ENCODE measurements at places on chromosomes 13 and 19. TPM values are rescaled to one million over a fixed set of nuclear protein-coding genes. Genes with fewer than 3 reads are reported as not detected.
A peak's percentile ranks its signal among the peaks of the same experiment; 100 is the strongest.

Gene TEX29
- total RNA-seq: 0.22 TPM

Gene FXYD7
- 1.3 TPM for total RNA-seq

Gene AKT2
- 112 TPM for total RNA-seq

Gene SOHLH2
- 6.4 TPM for total RNA-seq

Gene ZNF613
- 7.9 TPM for total RNA-seq

Gene TGFB1
- total RNA-seq: 11.6 TPM

DNA sequence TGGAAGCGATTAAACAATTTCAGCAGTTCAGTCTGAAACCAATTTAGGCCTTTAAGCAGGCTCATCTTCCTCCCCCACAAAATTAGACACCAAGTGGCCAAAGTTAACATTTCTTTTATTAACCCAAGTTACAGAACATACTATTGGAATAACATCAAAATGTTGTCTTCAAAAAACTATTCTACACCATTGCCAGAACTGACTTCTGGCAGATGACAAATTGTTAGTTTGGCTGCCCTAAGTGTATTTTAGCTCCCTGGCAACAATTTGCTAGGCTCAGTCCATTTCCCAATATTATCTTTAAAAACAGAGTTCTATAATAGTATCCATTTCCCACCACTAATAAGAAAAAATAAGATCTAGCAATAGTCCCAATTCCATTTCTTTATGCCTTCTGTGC, 107.8 kb downstream of the SGCG start:
- DNase-seq: no peak

DNA sequence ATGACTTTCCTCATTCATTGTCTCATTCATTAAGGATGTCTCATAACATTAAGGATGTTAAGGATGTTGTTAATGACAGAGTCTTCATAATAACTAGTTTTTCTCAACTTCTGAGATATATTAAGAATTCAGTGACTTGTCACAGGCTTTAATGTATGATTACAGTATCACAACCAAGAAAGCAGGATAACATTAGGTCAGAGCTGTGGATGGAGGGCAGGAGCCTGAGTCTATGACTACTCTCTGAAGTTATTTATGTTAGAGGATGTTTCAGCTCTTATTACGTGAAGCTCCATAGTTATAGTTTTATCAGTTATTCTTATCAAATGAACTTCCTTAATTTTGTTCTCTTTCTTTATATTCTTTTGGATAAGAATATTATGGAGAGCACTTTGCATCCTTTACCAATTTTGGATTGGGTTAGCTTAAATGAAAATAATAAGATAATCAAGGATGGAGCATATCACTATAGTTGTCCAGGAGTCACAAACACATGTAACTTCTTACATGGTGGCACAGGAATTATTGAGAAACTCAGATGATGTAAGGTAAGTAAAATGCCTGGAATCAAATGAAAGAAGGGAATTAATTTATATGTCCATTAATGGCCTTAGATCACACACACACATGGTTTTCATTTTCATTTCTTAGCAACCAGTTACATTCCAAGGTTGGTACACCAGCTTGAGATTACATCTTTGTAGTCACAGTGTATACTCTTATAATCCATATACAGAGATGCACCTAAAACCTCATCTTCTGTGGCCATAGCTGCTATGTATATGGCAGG, 57.0 kb downstream of the SLC10A2 start:
- no peak for DNase-seq

- peak; percentile 56 for DNase-seq
Observed at GRCh38 chr13:41075034-41075433, 13.7 kb downstream of the WBP4 start.

DNA sequence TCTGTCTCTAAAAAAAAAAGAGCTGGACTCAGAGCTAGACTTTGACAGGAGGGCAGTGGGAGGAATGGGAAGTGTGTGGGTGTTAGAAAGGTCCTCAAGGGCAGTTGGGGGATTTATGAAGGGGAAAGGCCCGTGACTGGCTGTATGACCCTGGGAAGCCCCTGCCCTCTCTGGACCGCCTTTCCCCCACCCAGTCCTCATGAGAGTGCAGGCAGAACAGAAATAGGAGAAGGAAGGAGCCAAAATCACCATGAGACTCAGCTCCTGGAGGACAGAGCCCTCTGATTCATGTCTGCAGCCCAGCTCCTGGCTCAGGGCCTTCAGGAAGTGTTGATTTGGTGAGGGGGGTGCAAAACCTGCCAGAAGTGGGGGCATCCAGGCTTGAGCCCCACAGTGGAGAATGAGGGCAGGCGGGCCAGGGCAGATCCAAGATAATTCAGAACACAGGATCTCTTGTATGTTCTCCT, 8.7 kb upstream of the SMG9 start:
- no peak for DNase-seq

GRCh38 chr19:51029718-51030117, 3.3 kb upstream of the KLK11 start:
- peak; percentile 66 for DNase-seq

GRCh38 chr19:42239544-42240220, 2.7 kb downstream of the GSK3A start:
- no peak for DNase-seq

DNA sequence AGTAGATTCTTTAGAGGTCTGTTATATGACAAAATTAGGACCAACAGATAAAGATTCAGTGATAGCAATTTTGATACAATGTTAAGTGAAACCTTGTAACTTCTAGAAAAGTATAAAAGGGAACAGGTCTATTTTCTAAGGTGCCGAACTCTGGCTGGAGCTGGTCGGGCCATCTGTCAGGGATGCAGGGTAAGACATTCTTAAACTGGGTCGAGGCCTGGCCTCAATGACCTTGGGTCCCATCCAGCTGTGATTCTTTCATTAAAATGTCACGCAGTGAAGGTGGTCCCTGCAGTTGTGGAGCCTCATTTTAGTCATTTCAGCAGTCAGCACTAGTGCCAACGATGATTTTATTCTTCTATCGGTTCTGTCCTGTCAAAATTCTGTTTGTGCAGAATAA, 271.9 kb upstream of the SPRY2 start:
- peak; percentile 2 for DNase-seq

- DNase-seq: peak; percentile 33
Observed at GRCh38 chr19:54100561-54100960, at the start of gene OSCAR. TSS of gene OSCAR (minus strand) at chr19:54100803. CDS start at chr19:54100792, 11 bp downstream.

DNA sequence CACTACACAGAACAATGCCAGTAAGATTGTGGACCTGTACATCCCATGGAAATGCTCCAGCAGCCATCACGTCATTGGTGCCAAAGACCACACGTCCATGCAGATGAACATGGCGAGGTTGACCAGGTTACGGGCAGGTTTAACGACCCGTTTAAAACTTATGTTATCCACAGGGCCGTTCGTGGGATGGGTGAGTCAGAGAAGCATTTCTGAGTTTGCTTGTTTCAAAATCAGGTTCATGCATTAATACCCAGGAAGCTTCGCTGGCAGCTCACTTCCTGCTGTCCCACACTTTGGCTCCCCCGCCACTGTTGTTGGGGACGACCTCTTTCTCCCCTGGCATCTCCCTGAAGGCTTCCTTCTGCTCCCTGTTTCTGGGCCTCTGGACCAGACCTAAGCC, 194.1 kb downstream of the USP12 start:
- no peak for DNase-seq

- DNase-seq: peak; percentile 15
Observed at GRCh38 chr13:99053636-99054233, 75.9 kb upstream of the DOCK9 start.

DNA sequence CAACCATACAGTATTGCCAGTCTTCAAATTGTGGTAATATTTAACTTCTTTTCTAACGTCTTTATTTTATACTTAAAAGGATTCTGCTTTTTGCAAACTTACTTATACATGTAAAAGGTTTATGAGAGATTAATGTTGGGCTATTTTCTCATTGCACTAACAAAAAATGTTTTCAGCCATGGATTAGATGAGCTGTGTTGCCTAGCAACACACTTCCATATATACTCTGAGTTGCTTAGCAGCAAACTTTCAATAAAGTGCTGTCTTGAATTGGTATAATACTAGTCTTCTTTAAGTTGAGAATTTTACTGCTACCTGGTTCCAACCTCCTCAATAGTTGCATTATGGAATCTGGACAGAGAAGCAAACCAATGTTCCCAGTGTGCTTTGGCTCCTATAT, 777.4 kb upstream of the PCDH9 start:
- DNase-seq: no peak

DNA sequence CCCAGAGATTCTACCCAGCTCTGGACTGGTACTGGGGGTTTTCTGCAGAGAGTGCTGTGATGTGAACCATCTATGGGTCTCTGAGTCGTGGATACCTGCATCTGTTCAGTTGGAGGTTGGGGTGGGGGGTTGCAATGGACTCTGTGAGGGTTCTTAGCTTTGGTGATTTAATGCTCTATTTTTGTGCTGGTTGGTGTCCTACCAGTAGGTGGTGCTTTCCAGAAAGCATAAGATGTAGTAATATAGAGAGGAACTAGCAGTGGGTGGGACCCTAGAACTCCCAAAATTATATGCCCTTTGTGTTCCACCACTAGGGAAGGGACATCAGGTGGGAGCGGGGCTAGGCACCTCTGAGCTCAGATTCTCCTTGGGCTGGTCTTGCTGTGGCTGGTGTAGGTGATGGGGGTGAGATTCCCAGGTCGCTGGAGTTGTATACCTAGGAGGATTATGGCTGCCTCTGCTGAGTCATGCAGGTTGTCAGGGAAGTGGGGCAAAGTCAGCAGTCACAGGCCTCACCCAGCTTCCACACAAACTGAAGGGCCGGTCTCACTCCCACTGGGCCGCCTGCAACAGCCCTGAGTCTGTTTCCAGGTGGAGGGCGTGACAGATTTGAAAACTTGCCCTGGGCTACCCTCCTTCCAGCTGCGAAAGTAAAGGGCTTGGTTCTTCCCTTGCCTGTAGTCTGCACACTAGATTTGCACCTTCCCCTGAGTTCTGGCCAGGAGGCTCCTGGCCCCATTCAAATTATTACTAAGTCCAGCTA, 573.0 kb upstream of the SLITRK1 start:
- DNase-seq: no peak

- DNase-seq: no peak
Observed at GRCh38 chr13:100365680-100366079, 222.9 kb downstream of the GGACT start.

DNA sequence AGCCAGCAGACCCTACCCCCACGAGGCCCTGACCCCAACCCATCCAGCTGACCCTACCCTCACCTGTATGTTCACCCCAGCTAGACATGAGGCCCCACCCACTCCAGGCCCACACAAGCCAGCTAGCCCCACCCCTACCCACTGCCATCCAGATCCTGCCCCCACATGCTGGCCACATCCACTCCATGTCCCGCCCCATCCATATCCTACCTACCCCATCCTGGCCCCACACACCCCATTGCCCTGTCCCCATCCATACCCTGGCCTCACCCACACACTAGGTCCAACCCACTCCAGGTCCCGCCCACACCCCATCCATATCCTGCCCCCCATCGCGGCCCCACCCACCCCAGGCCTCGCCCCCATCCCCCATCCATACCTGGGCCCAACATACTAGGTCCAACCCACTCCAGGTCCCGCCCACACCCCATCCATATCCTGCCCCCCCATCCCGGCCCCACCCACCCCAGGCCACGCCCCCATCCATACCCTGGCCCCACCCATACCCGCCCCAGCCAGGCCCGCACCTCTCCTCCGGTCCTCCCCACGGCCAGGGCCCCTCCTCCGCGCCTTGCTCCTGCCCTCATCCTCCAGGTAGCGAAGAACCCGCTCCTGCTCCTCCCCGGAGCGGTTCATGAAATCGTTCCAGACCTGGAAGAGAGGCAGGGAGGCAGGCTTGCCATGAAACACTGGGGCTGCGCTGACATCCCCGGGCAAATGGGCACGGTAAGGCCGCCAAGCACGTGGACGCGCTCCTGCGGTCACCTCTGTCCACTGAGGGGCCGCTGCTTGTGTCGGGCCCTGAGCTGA, 7.2 kb downstream of the RNU6-9 start:
- peak; percentile 99 for DNase-seq

- DNase-seq: no peak
Observed at GRCh38 chr19:51783372-51783771, 11.6 kb upstream of the FPR3 start.

GRCh38 chr13:102033857-102034331, 368.0 kb downstream of the FGF14 start:
- no peak for DNase-seq

- no peak for DNase-seq
Observed at GRCh38 chr13:46166224-46166584, 15.8 kb downstream of the LCP1 start.

DNA sequence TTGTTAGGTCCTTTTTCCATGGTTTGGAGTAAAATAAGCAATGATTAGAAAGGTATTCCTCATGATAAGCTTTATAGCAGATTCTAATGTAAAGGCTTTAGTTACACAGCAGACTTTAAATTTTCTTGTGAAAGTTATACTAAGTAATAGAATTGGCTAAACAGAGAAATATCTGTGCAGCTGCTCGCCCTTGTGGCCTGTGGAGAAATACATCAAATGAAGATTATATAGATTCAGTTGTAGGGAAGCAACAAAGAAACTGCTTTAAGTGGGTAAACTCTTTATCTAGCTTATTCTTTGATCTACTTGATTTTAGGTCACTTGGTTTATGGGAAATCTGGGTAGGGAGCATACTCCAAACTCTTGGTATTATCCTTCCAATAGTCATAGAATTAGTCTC, 1269.7 kb upstream of the SPRY2 start:
- DNase-seq: no peak

DNA sequence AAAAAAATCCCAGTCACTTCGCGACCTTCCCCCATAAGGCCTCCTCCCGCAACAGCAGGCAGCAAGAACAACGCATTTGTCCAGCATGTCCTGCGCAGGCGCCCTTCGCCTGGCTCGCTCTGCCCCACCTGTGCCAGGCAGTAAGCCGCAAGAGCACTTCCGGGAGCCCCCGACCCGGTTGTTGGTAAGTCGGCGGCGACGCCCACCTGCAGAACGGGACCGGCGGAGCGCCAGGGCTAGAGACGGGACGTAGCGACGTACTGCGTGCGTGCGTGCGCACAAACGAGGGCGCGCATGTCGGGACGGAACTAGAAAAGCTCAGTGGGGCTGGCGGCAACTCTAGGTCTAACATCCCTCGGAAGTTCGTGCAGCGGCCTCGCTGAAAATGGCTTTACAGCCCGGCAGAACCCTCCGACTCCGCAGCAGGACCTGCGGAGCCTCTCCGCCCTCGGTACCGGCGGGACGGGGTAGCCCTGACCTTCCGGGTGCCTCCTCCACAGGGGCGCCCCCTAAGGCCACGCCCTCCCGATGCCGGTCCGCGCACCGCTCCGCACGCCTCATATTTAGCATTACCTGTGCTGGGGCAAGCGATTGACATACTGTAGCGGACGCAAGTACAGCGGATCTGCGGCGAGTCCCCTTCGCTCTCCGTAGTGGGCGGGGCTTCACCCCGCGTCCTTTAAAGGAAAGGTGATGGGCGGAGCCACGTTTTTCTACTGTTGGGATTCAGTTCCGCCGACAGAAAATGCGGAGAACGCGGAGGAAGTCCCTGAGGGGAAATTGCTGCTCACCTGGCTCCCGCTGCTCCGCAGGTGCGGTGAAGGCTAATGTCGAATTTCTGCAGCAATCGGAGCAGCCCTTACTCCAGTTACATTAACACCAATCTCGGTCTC, at the start of gene MTIF3:
TSS of gene MTIF3 (minus strand) at position 629 of the 893 bp plus-strand sequence. CDS start 10,116 bp downstream, outside the sequence.
- DNase-seq: peak; percentile 94

- DNase-seq: no peak
Observed at GRCh38 chr13:46668302-46668720, 115.3 kb downstream of the LRCH1 start.

- no peak for DNase-seq
Observed at GRCh38 chr19:765179-765738, 14.3 kb downstream of the MISP start.

GRCh38 chr19:42271861-42272534, 2.9 kb downstream of the CIC start:
- no peak for DNase-seq

Measured in H7 (cell line).